Suppressor macrophage treated with lipopolysaccharide for 4 hours (primary cell): ENCODE measurements at places on chromosomes 12 and 14.

DNA sequence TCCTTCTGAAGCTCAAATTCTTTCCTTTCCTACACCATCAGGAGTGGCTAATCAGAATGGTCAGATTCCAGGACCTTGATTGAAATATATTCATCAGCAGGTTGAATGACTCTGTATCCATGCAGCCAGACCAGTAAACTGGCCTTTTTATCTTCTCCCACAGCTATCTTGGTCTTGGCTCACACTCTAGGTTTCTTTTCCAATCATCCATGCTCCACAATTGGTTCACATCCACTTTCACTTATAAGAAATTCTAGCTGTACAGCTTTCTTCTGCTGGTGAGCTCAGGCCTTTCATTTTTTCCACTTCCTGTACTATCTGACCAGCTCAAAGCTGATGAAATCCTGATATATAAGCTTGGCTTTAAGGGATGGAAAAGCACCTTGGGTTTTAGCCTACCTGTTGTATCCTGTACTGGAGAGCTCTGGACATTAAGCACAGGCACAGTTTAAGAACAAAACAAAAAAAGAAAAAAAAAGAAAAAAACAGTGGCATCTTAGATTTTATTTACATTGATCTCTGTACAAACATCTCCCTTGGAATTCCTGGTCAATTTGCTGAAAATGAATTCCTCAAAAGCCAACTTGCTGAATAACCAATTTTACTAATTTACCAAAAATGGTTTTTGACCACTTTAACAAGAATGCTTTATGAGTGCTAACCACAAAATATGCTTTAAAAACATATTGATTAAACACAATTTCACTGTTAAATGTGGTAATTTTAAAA lies 91.6 kb upstream of the PAWR start:
- peak; percentile 27 for DNase-seq

DNA sequence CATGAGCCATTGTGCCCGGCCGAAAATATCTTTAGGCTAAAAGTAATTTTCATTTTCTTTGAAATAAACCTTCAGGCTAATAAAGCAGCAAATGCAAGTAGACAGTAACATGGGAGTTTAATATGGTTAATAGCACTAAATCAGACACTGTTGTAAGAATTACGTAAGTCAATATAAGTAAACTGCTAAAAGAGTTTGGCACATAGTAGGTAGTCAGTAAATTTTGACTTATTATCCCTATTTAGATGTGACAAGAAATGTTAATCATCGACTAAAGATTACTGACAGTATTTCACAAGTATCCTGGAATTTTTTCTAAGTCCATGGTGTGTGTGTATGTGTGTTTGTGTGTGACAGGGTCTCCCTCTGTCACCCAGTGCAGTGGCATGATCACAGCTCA lies 3.9 kb downstream of the PPP4R3A start:
- DNase-seq, result no peak

GRCh38 chr14:24310646-24311604 lies at the start of gene LTB4R:
Gene LTB4R, plus strand, starts transcription at chr14:24311502. Its CDS starts 4,150 bp downstream, at chr14:24315652.
- no peak for DNase-seq

DNA sequence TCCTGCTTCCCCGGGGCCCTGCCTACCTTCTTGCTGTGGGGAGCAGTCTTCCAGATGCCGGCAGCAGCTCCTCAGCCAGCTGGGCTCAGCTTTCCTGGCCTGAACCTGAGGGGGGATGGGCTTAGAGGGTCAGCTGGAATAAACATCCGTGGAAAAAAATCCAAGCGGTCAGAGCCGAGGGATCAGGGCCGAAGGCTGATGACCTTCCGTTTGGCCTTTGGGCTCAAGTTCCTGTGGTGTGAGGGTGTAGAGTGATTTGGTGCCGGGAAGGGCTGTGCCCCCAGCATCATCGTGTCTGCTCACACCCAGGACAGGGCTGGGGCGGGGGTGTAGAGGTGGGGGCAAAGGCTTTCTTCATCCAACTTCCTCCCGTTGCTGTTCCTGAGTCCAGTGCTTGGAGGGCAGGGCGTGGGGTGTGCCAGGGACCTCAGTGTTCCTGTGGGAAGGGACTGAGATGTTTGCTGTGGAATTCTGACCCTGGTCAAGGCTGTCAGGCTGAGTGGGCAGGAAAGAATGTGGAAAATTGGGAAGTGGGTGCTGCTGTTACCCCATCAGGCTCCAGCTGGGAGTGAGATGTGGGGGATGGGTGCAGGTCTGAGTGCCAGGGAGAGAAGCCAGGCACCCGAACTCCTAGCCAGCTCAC lies 2.6 kb downstream of the SMIM41 start:
- no peak for DNase-seq

DNA sequence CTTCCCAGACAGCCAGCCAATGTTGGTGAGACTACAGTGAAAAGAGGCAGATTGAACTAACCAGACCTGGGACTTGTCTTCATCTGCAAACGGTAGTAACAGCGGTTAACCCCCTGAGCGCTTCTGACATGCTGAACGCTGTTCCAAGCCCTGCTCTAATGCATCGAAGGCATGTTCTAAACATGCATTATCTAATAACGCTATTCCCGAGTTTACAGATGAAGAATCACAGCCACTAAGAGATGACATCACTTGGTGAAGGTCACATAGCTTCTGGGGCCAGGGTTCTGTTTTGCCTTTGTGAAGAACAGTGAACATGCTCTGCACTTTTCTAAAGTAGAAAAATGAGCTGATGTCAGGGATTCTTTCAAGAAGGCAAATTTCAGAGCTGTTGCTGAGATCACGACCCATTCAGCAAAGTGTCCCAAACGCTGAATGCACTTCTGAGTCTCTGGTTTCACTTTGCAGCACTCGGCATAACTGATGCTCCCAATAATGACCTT lies 56.0 kb downstream of the FOS start:
- peak; percentile 61 for DNase-seq

DNA sequence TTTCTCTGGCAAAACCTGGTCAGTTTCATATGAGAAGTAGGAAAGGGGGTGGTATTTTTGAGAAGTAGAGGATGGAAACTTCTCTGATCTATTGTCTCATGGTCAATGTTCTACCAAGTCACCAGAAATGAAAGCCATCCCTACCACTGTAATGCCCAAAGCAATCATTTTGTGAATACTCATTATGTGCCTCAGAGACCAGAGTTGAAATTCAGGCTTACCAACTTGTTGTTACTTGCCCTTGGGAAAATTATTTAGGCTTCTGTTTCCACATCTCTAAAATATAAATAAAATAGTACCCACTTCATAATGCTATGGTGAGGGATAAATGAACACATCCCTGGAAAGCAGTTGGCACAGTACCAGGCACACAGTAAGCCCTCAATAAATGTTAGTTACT lies 723.7 kb upstream of the TBX3 start:
- no peak for DNase-seq

GRCh38 chr12:6764011-6764828 lies 1.9 kb upstream of the PTMS start:
- DNase-seq, result peak; percentile 72

- DNase-seq, result no peak
Observed at GRCh38 chr14:94383777-94384176, 4.6 kb downstream of the SERPINA1 start.

DNA sequence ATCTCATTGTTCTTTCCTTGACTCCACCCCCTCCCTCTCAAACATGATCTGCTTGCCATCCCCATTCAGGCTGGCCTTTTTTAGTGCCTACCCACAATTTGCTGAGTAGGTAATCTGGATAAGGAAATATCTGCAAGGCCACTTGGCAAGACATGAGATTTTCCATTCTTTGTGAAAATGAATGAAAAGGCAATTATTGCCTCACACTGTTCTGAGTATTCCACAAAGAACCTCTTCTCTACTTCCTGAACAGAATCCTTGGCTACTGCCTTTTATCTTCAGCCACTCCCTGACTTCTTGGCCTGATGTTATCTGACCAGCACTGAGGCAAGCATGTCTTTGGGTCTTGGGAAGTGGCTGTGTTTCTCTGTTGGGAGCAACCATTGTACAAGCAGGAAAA lies 263.2 kb upstream of the ATP2B1 start:
- peak; percentile 26 for DNase-seq

GRCh38 chr12:46450279-46450748 lies 77.7 kb upstream of the SLC38A2 start:
- DNase-seq, result no peak

DNA sequence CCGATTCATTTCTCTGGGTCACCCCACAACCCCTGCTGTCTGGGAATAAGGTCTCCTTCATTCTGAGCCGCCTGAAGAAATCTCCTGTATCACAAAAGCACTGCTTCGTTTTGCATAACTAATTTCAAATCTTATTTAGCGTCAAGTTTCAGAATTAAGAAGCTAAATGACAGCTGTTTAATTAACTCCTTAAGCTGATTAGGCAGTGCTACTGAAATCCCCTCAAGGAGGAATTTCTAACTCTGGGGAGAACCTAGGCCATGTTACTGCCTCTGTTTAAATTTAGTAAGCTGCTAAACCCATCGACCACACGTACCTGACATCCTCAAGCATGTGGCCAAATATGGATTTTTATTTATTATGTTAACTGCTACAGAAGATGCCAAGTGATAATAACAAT lies 373.6 kb downstream of the GLT1D1 start:
- no peak for DNase-seq

- no peak for DNase-seq
Observed at GRCh38 chr12:55499810-55500252, 7.7 kb downstream of the OR6C68 start.

DNA sequence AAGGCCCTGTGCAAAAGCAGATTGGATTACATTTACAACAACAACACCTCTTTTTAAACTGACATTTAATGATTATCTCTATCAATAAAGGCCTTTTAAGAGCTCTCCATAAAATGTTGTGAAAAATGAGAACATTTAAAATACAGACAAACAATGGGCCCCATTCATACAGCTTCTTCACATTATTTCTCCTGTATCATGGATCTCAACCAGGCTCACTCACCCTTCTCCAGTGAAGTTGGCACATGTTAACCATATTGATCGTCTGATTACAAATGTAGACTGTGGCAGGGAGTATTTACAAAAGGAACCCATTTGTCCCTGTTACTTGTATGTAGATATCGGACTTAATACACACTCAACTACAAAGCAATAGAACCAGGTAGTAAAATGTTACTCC lies 220.2 kb upstream of the BTG1 start:
- DNase-seq, result no peak

GRCh38 chr14:35617500-35617899 lies 83.5 kb downstream of the INSM2 start:
- no peak for DNase-seq
